ENCODE measurements at places on chromosomes 16 and 17. TPM values are rescaled to one million over a fixed set of nuclear protein-coding genes. Genes with fewer than 3 reads are reported as not detected.

ABCC12 gene
- polyA plus RNA-seq = not detected

FSCN2 gene
- polyA plus RNA-seq = 0.10 TPM

GP1BA gene
- polyA plus RNA-seq = not detected

ADAD2 gene
- not detected for polyA plus RNA-seq

KRT28 gene
- not detected for polyA plus RNA-seq

GUCY2D gene
- polyA plus RNA-seq = not detected

SLC6A2 gene
- not detected for polyA plus RNA-seq

TUBG1 gene
- polyA plus RNA-seq = 7.5 TPM

POLR3K gene
- polyA plus RNA-seq = 11.8 TPM

CCL18 gene
- not detected for polyA plus RNA-seq

TMEM101 gene
- polyA plus RNA-seq = 41.4 TPM

SSTR5 gene
- not detected for polyA plus RNA-seq

KRTAP9-4 gene
- not detected for polyA plus RNA-seq

TSPAN10 gene
- polyA plus RNA-seq = not detected

SLC13A5 gene
- not detected for polyA plus RNA-seq

SCGB1C2 gene
- polyA plus RNA-seq = not detected
